ENCODE measurements at places on chromosomes 13 and 19.
A peak's percentile ranks its signal among the peaks of the same experiment; 100 is the strongest.

- peak; percentile 91 for DNase-seq
Observed at GRCh38 chr19:23415561-23416191, 20.4 kb upstream of the ZNF91 start.

- DNase-seq = no peak
Observed at GRCh38 chr13:109747524-109747923, 38.9 kb downstream of the IRS2 start.

GRCh38 chr13:33110713-33111413, 94.6 kb downstream of the KL start:
- no peak for DNase-seq

- DNase-seq = no peak
Observed at GRCh38 chr13:23505007-23505406, 65.2 kb upstream of the TNFRSF19 start.

DNA sequence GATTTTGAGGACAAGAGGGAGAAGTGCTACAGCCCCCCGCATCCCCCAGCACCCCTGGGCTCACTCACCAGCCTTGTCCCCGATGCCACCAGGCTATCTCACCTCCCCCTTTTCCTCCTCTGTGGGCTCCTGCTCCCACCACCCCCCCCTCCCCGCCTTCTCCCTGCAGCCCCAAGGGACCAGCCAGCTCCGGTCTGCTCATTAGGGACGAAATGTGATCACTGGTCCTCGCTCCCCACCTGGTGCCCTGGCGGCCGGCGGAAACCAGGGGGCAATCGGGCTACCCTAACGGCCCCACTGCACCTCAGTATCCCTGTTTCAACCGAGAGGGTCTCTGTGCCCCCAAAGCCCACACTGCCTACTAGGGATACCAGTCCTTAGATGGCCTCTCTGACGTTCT, 2.7 kb downstream of the GPR4 start:
- DNase-seq = no peak

GRCh38 chr19:12703046-12703445, 6.6 kb upstream of the FBXW9 start:
- DNase-seq = peak; percentile 87

DNA sequence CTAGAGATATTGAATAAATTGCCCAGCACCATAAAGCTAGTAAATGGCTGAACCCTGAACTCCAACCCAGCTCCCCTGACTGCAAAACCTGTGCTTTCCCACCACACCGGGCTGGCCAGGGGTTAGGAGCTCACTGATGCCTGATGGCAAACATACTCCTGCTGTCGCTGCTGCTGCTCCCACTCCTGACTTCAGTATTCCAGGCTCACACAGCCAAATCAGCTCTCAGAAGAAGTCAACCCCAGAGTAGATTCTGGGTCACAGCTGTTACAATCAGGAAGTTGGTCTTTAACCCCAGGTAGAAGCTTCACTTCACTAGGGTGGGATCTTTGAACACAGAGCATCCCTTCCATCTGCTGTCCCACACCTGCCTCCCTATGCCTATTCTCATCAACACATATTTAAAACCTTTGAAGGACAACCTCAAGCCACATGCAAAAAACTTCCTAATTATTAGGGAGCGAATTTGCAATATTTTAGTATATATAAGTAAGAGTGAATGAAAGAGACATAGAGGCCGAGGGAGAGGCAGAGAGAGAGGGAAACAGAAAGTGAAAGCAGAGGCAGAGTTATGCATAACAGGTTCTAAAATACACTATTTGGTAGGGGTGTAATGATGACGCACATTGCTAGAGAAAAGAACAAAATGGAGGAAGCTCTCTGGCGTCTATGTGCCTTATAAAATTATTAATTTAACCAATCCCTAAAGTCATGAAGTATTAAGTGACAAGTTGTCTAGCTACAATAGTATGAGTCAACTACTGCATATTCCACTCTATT, 99.4 kb upstream of the SERP2 start:
- no peak for DNase-seq

DNA sequence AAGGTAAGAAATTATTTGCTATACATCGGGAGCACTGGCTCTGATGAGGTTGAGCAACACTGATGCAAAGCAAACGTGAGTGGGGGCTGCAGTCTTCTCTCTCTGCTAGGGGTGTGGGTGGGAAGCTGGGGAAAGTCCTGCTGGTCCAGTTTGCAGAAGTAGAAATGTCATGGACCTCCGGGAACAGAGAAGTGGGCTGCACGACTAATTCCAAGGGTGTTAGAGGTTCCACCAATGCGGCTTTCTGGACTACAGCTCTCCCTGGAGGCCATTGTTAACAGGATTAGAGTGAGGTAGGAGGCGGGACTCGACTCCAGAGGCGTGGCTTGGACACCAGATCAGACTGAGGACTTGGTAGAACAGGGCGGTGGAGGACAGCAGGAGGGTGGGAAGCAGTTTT, 5.7 kb upstream of the FBXO27 start:
- no peak for DNase-seq

GRCh38 chr19:57190301-57190700, 999 bp upstream of the ZNF264 start:
- DNase-seq = no peak

- no peak for DNase-seq
Observed at GRCh38 chr19:51798062-51798461, 3.1 kb downstream of the FPR3 start.

GRCh38 chr19:7905268-7905667, 1.6 kb downstream of the MAP2K7 start:
- DNase-seq = no peak

GRCh38 chr19:49533551-49534488, 6.0 kb downstream of the RCN3 start:
- DNase-seq = no peak

- no peak for DNase-seq
Observed at GRCh38 chr19:40907968-40908735, 26.1 kb upstream of the CYP2A7 start.

- DNase-seq = no peak
Observed at GRCh38 chr19:2490659-2491058, 14.7 kb downstream of the GADD45B start.

DNA sequence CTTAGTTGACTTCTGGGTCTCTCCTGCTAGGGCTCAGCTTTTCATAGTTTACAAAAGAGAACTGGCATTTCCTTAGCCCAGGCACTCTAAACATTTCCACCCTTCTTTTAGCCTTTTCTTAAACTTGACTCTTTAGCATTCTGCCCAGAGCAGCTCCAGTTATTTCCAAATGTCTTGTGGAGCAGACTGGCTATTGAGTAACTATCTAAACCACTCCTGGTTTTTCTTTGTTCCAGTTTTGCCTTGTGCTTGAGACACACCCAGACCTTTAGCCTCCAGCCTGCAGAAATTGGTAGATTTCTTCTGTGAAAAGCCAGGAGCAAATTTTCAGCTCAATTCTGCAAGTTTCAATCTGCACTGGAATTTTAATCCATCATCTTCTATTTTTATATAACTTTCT, 1813.1 kb downstream of the OLFM4 start:
- DNase-seq = no peak

- DNase-seq = no peak
Observed at GRCh38 chr19:40163541-40164129, 27.6 kb upstream of the MAP3K10 start.

DNA sequence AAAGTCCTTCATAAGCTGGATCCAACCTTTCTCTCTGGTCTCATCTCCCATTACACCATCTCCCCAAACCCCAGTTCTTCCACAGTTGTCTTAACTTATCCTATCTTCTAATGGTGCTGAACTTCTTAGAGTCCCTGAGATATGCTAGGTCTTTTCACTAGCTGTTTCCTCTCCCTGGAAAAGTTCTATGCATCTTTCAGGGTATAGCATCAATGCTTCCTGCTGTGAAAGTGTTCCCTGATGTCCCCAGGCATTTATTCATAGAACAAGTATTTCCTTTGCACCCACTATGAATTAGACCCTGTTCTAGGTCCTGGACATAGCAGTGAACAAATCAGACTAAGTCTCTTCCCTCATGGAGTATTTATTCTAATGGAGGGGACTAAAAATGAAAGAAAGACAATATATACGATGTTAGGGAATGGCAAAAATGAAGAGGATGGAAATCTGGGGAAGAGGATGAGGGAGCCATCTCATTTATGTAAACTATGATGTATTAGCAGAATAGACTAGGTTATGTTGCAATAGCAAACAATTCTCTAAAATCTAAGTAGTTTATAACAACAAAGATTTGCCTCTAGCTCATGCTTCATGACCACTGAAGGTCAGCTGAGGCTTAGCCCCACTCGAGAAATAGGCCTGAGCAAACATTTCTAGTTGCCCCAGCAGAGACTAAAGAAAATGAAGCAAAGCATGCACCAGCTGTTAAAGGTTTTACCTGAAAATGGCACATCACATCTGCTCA, 120.0 kb downstream of the CYSLTR2 start:
- no peak for DNase-seq

DNA sequence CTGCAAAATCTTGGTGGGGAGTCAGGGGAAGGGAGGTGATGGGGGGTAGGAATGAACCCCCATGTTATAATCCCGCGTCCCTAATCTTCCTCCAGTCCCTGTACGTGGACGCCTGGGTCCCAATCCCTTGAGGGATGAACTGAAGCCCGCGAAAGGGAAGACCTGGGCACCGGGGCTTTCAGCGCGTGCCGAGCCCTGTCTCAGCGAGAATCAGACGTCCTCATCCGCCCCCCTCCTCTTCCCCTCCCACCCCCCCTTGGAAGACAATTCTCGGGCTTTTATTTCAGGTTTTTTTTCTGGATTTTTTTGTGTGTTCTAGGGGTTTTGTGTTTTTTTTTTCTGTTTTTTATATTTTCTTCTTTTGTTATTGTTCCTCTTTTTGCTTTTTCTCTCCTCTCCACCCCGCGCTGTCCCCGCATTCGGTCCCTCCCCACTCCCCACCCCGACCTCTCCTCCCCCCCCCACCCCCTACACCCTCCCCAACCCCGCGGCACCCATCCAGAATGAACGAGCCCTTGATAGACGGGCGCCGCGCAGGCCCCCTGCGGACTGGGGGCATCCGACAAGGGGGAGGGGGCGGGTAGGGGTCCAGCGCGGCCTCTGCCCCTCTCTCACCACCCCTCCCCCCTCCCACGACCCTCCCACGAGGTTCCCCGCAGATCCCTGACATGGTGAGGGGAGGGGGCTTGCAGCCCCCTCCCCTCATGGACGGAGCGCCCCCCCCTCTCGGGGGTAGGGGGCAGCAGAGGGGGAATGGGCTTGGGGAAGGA, 10.3 kb downstream of the C19orf81 start:
- no peak for DNase-seq

- no peak for DNase-seq
Observed at GRCh38 chr13:111217641-111218040, 102.5 kb downstream of the ARHGEF7 start.

GRCh38 chr19:35431145-35431807, 16.8 kb upstream of the FFAR2 start:
- no peak for DNase-seq

- DNase-seq = no peak
Observed at GRCh38 chr19:10428996-10429381, 8.7 kb downstream of the PDE4A start.

- DNase-seq = no peak
Observed at GRCh38 chr19:17953869-17954268, 13.0 kb upstream of the KCNN1 start.

DNA sequence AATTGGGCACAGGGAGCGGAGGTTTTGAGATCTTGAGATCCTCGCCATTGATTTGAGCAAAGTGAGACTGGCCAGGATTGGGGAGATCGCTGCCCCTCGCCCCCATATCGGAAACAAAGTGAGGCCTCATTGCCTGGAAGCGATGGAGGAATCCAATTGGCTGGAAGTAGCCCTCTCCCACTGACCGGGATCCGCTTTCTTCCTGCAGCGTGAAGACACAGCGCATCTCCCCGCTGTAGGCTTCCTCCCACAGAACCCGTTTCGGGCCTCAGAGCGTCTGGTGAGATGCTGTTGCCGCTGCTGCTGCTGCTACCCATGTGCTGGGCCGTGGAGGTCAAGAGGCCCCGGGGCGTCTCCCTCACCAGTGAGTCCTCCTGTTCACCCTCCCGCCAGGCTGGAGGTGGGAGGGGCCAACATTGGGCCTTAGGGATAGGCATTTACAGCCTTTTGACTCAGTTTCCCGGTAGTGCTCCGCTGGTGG, 438 bp downstream of the PRKCSH start:
- DNase-seq = no peak

All from NT2/D1 (cell line).